ENCODE measurements at places on chromosomes 3 and 15. TPM values are rescaled to one million over a fixed set of nuclear protein-coding genes. Genes with fewer than 3 reads are reported as not detected.

GRCh38 chr15:100032358-100033085 is 299.3 kb upstream of the LYSMD4 start:
- H3K27ac ChIP-seq, result peak overlapping the region; percentile 51
- H3K4me3 ChIP-seq, result no peak overlapping the region
- no peaks in the 10 kb centered on the region for H3K4me1 ChIP-seq
- H3K36me3 ChIP-seq, result no peaks in the 10 kb centered on the region
- no peak for DNase-seq

GRCh38 chr3:71189480-71189879 is 394.0 kb downstream of the FOXP1 start:
- no peak overlapping the region for H3K4me3 ChIP-seq
- peaks cover 6% of the 10 kb centered on the region for H3K4me1 ChIP-seq
- no peak for DNase-seq
- H3K27ac ChIP-seq, result no peak overlapping the region

DNA sequence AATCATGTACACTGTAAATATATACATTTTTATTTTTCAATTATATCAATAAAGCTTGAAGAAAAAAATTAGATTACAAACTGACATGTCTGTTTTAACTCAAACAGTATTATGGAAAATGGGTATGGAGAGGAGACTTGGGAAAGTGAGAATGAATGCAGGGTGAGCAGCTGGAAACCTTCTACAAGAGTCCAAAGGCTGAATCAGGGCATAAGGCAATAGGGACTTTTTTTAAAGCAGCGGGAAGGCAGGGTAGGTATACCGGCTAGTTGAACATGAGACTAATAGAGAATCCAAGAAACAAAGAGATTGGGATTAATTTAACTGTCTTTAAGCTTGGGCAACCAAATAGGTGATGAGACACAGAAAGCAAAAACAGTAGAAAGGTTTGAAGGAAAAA is 145.3 kb downstream of the NR1I2 start:
- no peak overlapping the region for H3K27ac ChIP-seq
- peaks cover 10% of the 10 kb centered on the region for H3K4me1 ChIP-seq
- H3K27me3 ChIP-seq, result no peaks in the 10 kb centered on the region
- no peaks in the 10 kb centered on the region for H3K36me3 ChIP-seq

GRCh38 chr3:183566880-183567279 is 11.4 kb upstream of the KLHL6 start:
- H3K27me3 ChIP-seq, result no peaks in the 10 kb centered on the region
- H3K4me1 ChIP-seq, result no peaks in the 10 kb centered on the region
- H3K4me3 ChIP-seq, result no peak overlapping the region
- no peak for DNase-seq
- no peaks in the 10 kb centered on the region for H3K36me3 ChIP-seq
- no peak overlapping the region for H3K27ac ChIP-seq

DNA sequence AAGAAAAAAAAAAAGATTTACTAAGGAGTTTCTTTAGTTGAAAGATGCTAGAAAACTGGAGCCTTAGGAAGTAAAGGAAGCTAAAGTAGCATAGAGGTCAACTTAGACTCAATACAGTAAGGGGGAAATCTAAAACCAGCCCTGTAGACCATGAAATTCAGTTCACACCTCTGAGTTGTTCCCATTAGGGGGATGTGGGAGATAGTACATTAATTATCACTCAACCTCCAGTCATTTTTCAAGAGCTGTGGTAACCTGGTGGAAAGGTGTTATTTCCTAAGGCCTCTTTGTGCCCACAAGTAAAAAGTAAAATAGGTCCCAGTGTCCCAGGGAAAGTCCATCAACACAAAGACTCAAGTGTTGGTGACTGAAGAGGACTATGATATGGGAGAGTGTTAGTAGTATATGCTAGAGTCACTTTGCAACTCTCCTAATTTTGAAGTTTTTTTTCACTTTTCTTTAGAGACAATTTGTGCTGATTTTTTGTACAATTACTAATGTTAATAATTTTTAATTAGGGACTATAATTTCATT is 1274.4 kb upstream of the EPHA6 start:
- no peaks in the 10 kb centered on the region for H3K36me3 ChIP-seq
- H3K27ac ChIP-seq, result no peak overlapping the region
- H3K4me3 ChIP-seq, result no peak overlapping the region
- no peak for DNase-seq
- no peaks in the 10 kb centered on the region for H3K27me3 ChIP-seq

XIRP1 gene
- 530 TPM for total RNA-seq

- DNase-seq, result no peak
- H3K4me1 ChIP-seq, result peaks cover 6% of the 10 kb centered on the region
- peaks cover 57% of the 10 kb centered on the region for H3K36me3 ChIP-seq
- H3K27ac ChIP-seq, result no peak overlapping the region
- H3K27me3 ChIP-seq, result no peaks in the 10 kb centered on the region
- H3K4me3 ChIP-seq, result no peak overlapping the region
These were observed 5.5 kb upstream of the C15orf40 start for GRCh38 chr15:83016906-83017305.

SEMA5B gene
- 16.7 TPM for total RNA-seq

GRCh38 chr3:62229908-62230307 is 143.4 kb downstream of the FEZF2 start:
- no peak for DNase-seq
- H3K4me3 ChIP-seq, result no peak overlapping the region
- no peak overlapping the region for H3K27ac ChIP-seq
- no peaks in the 10 kb centered on the region for H3K27me3 ChIP-seq

DNA sequence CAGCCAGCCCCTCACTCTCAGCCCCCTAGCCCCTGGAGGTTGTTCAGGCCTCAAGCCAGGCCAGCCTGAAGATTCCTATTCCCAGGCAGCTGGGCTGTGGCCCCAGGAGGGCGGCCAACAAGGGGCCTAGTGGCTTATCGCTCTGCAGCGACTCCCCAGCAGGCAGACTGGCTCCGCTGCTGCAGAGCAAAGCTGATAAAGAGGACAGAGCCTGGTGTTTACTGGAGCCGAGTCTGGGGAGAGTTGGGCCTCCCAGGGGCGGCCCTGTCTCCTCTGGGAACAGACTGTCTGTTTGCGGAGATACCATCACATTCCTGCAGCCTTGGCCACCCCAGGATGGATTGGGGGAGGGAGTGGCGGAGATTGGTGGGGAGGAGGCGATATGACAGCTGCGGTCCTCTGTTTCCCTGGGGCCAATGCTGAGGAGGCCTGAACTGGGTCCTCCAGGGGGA is 22.4 kb upstream of the SMAD6 start:
- peak; percentile 71 for DNase-seq
- peaks cover 9% of the 10 kb centered on the region for H3K4me1 ChIP-seq
- H3K27me3 ChIP-seq, result no peaks in the 10 kb centered on the region
- H3K36me3 ChIP-seq, result no peaks in the 10 kb centered on the region

RHOV gene
- not detected for total RNA-seq

HRG gene
- total RNA-seq, result not detected
